ENCODE measurements at places on chromosomes 3 and 15.

- no peak for DNase-seq
These were observed 200.7 kb upstream of the SEMA6D start for GRCh38 chr15:47516558-47516957.

DNA sequence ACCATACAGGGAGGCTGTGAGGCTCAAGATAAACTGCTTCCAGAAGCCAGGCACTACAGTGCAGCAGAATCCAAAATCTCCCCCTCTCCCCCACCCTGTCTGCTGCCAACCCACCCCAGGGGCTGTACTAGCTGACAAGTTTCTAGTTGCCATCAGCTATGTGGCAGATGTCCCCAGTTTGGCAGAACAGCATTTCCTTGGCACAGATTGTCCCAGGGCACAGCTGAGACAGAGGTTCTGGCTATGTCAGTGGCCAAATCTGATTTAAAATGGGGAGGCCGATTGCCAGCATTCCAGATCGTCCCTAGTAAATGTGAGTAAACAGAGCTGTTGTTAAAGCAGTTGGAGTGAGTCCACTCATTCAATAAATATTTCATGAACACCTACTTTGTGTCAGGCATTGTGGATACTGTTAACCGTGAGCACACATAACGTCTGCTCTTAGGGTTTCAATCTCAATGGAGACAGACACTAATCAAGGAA lies 28.0 kb upstream of the CCDC174 start:
- DNase-seq: no peak

DNA sequence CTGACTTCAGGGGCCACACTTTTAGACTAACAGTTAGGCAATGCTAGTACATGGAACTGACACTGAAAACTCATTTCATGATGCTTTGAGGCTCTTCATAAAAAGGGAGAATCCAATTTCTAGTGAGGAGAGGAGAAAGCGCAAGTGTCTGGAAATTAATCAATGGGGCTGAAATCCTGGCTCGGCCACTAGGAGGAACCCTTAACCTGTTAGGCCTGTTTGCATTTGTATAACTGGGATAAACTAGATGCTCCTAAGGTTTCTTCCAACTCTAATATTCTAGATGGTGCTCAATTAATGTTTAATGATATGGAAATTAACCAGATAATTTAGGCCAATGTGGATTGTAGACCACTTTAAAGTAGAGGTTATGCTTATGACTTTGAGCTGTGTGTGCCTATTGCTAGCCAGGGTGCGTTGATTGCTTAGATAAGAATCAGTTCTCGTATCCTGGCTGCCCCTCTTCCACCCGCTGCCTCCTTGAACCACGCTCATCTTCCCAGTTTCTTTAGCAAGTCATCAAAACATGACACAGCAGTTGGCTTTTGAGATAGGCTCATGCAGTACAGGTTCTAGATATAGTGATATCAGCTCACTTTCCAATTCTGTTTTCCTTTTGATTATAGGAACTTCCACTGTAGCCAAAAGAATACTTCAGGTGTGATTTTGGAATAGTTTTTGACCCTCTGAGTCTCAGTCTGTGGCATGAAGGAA lies 16.8 kb upstream of the CRBN start:
- DNase-seq: no peak

DNA sequence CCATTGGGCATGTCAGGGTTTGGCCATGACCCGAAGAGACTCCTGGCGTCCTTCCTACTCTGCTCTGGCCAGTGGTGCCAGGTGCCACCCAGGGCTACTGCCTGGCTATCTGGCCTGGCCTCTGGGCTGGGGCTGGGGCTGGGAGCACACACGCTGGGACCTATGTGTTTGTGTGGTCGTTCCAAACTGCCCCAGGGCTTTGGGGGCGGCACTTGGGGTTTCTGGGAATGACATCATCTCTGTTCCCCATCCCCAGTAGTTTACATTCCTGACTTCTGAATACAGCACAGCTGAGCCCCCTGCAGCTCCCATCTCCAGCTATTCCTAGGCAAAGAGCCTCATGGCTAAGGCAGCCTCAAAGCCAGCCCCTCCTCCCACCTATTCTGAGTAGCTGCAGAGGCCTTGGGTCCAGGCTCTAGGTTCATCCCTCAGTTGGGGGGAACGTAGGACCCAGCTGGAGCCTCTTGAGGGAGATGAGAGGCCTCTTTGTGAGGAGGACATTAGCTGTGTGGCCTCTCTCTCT lies 24.3 kb downstream of the PLEKHO2 start:
- no peak for DNase-seq

DNA sequence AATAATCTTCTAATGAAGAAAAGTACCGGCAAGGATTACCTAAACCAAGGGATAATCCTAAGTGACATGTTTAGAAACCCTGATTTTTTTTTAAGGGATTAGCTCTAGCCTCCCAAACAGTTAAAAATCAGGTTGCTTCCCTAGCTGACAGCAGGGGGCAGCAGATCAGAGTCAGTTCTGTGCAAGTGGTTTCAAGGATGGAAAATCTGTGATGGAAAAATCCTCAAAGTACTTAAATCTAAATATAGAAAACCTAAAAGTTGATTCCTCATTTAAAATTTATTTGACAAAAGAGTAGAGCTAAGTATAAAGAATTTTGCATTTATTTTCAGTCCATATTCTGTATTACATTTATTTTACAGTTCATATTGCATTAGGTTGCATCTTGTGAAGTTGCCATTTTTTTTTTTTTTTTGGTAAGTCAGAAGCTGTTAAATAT lies 107.6 kb downstream of the PEX5L start:
- no peak for DNase-seq

GRCh38 chr3:40939030-40939740 lies 260.1 kb upstream of the CTNNB1 start:
- no peak for DNase-seq

- no peak for DNase-seq
These were observed 59.3 kb downstream of the TSC22D2 start for GRCh38 chr3:150467381-150467780.

DNA sequence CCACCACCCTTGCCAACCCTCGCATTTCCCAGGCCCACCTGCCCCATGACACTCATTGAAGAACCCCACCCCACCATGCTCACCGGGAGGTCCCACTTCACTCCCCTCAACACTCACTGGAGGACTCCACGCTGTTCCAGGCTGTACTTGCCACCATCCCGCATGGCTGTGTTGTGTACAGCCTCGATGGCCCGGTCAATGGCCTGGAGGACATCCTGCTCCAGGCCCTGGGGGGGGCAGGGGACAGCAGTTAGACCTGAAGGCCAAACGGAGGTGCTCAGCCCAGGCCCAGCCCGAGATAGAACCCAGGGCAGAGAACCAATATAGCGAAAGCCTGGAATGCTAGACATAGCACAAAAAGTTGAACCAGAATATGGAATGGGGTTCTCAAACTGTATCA lies 2.9 kb downstream of the NCKIPSD start:
- DNase-seq: no peak

GRCh38 chr15:97686324-97686723 lies 274.2 kb upstream of the ARRDC4 start:
- DNase-seq: no peak

- no peak for DNase-seq
These were observed 304.0 kb upstream of the CBLB start for GRCh38 chr3:106172780-106173179.

DNA sequence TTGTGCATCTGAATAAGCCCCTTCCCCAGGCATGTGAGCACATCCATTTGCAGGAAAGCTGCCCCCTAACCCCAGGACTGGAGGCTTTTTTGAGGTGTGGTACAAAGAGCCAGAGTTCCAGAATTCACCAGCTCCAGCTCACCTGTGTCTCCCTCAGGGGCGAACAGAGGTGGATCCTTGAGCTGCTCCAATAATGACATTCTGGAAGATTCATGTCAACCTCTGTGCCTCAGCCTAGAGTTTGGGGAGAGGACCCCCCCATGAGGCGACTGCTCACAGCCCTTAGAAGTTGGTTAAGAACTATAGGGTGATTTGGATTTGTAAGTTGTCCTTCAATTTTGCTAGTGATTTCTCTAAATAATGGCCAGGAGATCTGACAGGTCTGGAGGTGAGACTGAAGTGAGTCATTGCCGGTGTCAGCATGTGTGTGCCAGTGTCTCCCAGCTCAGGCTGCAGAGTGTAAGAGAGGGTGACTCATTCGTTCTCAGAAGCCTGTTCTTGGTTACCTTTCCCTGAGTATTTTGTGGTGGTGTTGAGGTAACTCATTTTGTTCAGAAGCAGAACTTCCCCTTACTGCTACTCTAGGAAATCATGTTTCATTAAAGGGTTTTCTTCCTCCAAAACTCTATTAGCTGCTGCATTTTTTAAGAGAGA lies 136.9 kb upstream of the TOPAZ1 start:
- DNase-seq: no peak

GRCh38 chr15:77747175-77748077 lies 114.7 kb upstream of the LINGO1 start:
- DNase-seq: no peak

- no peak for DNase-seq
These were observed 314.5 kb downstream of the TLE3 start for GRCh38 chr15:69783211-69783610.

GRCh38 chr3:197487911-197488391 lies 67.8 kb downstream of the BDH1 start:
- no peak for DNase-seq

- no peak for DNase-seq
These were observed 147.3 kb upstream of the TRIM42 start for GRCh38 chr3:140530603-140531002.

DNA sequence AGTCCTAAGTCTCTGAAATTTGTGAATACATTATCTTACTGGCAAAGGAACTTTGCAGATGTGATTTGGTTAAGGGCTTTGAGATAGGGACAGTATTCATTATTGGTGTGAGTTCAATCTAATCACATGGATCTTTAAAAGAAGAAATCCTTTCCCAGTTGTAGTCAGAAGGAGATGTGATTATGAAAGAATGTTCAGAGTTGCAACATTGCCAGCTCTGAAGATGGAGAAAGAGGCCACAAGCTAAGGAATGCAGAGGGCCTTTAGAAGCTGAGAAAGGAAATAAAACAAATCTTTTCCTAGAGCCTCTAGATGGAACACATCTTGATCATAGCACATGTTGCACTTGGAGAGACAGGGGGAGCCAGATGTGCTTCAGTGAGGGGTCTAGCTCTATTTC lies 27.7 kb upstream of the SIAH2 start:
- no peak for DNase-seq

GRCh38 chr15:82843566-82843965 lies 34.1 kb downstream of the WHAMM start:
- no peak for DNase-seq

GRCh38 chr3:51961602-51962569 lies 5.4 kb downstream of the PCBP4 start:
- no peak for DNase-seq

DNA sequence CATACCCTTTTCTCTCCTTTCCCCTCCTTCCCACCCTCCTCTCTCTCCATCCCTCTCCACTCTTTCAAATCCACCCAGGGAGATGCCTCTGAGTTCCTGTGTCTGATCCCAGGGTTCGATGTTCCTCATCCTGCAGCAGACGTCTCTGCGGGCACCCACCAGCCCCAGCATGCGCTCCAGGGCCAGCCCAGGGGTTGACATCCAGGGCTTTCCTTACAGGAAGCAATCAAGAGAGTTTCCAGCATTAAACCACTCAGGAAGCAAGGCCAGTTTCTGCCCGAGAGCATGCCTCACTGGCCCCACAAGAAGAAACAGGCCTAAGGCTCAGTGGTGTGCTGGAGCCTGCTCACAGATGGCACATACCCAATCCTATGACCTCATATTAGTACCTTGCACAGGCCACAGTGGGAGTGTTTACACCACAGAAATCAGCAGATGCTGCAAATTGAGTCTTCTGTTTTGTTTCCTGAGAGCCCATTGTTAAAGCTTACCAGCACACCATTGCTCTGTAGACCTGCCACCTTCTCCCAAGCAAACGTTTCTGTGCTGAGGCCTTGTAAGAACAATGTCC lies 13.2 kb downstream of the SLC6A1 start:
- no peak for DNase-seq

GRCh38 chr3:151166161-151166560 lies 36.9 kb downstream of the GPR171 start:
- no peak for DNase-seq
